Stimulated activated CD4-positive, alpha-beta T cell treated with anti-CD3 and anti-CD28 coated beads, Interleukin-4, amount 100 ng/mL, for 48 hours (primary cell): ENCODE measurements at places on chromosomes 5 and 9.
A peak's percentile ranks its signal among the peaks of the same experiment; 100 is the strongest.

DNA sequence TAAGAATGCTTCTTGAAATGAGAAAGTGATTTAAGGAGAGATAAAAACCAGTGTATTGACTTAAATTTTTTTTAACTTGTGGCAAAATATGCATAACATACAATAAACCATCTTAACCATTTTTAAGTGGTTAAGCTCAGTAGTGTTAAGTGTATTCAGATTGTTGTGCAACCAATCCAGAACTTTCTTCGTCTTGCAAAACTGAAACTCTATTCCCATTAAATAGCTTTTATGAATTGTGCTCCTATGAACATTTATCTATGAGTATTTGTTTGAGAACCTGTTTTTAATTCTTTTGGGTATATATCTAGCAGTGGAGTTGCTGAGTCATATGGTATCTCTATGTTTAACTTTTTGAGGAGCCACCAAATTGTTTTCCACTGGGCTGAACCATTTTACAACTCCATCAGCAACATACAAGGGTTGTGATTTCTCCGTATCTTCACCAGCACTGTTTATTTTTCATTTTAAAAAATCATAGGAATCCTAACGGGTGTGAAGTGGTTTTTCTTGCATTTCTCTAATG, 76.6 kb upstream of the ACTBL2 start:
- no peak for DNase-seq

GRCh38 chr5:172602783-172603231, 38.3 kb upstream of the NEURL1B start:
- DNase-seq: no peak

DNA sequence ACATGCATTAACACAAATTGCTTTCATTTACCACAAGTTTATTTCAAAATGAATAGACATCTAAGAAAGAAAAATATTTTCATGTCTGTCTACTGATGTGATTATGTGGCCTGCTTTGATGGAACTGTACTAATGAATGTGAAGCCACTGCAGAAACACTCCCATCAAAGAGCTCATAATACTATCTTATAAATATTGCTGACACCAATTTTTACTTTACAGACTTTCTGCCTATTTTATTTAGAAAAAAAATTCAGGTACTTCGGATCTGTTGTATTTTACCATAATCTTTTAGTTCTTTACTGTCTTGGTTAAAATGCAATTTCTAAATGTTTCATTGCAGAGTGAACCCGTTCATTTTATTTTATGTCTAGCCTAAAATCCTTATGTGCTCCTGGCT, 281.9 kb downstream of the ICE1 start:
- no peak for DNase-seq

DNA sequence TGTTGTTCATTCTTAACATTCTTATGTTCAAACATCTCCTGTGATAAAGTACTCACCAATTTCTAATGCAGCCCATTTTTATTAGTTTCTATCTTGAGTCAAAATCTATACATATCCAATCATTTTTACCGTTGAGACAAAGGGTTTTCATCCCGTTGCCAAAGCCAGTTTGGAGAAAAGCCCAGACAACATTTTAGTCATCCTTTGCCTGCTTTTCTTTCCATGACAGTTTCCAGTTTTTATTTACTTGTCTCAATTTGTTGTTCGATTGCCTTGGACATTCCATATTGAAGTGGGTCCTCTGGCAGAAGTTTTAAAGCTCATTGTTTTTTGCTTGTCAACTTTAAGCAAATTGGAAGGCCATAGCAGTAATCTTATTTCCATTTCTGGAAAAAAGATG, 123.9 kb downstream of the RAB3C start:
- no peak for DNase-seq

DNA sequence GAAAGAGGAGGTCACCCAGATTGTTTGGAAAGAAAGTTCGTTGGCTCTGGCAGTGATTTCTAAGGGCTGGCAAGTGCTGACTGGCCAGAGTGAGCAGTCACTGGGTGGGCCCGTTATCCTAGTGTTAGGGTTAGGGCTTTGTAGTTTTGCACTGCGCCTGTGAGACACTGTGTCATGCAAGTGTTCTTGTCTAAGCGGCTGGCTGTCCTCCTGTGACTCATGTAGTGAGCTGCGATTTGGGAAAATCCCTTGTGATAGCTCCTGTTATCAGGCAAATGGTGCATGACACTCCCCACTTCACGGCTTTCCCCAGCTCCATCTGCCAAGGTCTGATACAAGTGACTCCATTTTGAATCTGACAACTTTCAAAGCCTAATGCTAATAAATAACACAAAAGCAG, 526.0 kb upstream of the ADAMTS16 start:
- no peak for DNase-seq

GRCh38 chr5:136308212-136308795, 57.0 kb downstream of the TRPC7 start:
- no peak for DNase-seq

DNA sequence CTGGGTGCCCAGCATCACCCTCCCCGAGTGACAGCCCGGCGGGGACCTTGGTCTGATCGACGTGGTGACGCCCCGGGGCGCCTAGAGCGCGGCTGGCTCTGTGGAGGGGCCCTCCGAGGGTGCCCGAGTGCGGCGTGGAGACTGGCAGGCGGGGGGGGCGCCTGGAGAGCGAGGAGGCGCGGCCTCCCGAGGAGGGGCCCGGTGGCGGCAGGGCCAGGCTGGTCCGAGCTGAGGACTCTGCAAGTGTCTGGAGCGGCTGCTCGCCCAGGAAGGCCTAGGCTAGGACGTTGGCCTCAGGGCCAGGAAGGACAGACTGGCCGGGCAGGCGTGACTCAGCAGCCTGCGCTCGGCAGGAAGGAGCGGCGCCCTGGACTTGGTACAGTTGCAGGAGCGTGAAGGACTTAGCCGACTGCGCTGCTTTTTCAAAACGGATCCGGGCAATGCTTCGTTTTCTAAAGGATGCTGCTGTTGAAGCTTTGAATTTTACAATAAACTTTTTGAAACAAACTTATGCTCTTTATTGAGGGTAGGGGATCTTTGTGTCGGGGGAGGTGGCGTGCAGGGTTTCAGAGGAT, 1.3 kb downstream of the GADD45G start:
- peak; percentile 23 for DNase-seq

DNA sequence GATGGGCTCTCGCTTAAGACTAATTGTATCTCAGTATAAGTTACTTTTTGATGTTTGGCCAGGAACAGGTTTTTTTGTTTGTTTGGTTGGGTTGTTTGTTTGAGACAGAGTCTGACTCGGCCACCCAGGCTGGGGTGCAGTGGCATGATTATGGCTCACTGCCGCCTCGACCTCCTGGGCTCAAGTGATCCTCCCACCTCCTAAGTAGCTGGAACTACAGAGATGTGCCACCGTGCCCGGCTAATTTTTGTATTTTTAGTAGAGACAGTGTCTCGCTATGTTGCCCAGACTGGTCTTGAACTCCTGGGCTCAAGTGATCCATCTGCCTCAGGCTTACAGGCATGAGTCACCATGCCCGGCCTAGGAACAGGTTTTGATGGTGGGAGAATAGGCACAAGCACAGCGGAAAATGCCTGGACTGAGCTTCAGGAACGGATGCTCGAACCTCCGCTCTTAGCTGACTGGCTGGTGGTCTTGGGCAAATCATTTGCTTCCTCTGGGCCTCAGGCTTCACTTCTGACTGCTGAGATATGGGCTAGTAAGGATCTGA, 11.4 kb upstream of the SYNPO start:
- no peak for DNase-seq

DNA sequence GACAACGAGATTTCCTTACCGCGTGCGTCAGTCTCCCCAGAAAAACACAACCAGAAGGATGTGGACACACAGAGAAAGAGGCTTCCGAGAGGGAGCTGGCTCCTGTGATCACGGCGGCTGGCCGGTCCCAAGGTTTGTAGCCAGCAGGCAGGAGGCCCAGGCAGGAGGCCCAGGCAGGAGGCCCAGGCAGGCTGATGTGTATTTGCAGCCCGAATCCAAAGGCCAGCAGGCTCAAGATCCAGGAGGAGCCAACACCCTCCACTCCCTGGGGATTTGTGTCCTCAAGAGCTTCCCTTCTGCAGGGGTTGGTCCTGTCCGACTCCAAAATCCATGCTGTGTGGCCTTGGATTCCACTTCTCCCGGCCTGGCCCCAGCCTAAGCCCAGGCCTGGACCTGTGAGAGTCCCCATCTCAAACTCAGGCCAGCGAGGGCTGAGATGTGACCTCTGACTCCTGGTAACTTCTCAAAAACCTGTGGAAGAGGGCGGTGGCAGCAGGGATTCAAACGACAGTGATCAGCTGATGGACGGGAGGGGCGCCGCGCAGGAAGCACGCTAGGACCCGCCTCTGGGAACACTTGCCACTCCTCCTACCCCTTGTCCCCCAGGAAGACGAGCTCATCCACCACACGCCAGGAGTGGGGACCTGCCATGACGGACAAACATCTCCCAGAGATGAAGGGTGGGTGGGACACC, 75.0 kb upstream of the PPP1R26 start:
- DNase-seq: no peak

- DNase-seq: no peak
Measured at GRCh38 chr9:80797831-80798688, 891.3 kb downstream of the TLE1 start.

GRCh38 chr5:143302341-143303045, 101.0 kb downstream of the NR3C1 start:
- no peak for DNase-seq

DNA sequence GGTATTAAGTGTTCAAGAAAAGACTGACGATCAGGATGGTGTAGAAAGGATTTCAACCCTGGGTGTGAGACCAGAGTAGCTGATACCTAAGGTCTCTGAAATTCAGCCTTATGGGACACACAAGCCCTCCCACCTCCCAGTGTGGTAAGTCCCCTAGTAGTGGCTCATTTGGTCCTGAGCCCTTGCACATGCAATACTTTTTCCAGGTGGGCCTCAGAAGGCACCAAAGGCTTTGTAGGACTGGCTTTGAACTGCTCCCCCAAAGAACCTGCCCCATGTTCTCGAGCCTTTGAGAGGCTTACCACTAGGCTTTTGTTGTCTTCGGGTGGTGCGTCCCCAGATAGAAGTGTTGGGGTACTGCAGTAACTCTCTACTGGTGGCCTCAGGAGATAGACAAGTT, 803 bp downstream of the GARIN3 start:
- no peak for DNase-seq

- no peak for DNase-seq
Measured at GRCh38 chr9:3842839-3843238, 317.0 kb upstream of the RFX3 start.

GRCh38 chr5:14737291-14737690, 72.8 kb downstream of the OTULIN start:
- no peak for DNase-seq

- no peak for DNase-seq
Measured at GRCh38 chr9:22683700-22684075, 237.1 kb downstream of the DMRTA1 start.

DNA sequence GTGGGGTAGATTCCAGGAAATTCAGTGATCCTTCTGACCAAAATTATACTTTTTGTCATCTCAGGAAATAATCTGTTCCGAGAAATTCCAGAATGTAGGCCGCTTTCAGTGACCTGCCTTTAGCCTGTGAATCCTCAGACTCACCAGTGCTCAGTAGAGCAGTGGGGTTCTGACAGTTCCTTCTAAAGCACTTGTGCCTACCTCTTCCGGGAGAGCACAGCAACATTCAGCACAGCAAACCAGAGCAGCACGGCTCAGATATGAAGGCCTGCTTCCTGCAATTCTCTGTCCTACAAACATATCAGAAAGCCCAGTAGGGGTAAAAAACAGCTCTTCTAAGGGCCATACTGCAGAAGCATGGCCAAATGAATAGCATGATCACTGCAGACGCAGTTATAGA, 15.0 kb downstream of the FANCC start:
- no peak for DNase-seq

DNA sequence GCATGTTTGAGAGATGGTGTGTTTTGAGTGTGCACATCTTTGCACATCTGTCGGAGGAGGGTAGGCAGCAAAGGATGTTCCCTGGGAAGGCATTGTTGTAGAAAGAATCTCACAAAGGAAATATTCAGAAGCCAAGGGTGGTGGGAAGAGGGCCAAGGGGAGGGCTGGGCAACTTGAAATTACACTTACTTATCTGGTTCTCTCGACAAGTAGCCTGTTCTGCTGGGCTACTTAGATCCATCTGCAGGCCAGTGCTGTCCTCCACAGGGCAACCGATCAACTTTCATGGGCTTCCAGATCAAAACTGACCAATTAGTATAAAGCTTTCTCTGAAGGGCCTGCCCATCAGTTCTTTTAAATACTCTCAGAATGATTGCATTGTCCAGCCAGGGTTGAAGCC, 495.2 kb downstream of the GADD45G start:
- DNase-seq: no peak
